ENCODE measurements at places on chromosomes 3 and 15. TPM values are rescaled to one million over a fixed set of nuclear protein-coding genes. Genes with fewer than 3 reads are reported as not detected.

DNA sequence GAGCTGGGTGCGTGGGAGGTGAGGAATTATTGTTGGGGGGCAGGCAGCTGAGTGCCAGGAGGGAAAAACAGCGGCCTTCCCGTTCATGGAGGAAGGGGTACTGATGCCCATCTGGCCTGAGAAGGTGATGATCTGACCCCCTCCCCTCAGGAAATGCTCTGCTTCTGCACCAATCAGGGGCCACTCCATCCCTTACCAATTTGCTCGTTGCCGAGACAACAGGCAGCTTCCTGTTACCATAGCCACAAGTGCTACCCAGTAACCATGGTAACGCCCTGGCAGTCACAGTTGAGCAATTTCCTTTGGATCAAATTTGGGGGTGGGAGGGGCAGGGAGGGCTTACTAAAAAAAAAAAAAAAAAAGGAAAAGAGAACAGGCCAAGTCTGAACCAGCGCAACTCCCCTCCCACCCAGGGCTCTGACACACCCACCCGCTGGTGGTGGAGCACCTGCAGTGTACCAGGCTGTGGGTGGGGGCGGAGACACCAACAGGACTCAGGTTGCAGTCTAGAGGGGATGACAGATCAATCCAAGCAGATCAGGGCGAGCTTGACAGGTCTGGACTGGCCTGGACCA lies 13.7 kb downstream of the CELF6 start:
- H3K27ac ChIP-seq, result no peak overlapping the region
- no peak overlapping the region for H3K4me3 ChIP-seq
- DNase-seq, result peak; percentile 20
- peaks cover 14% of the 10 kb centered on the region for H3K4me1 ChIP-seq
- no peaks in the 10 kb centered on the region for H3K36me3 ChIP-seq

DNA sequence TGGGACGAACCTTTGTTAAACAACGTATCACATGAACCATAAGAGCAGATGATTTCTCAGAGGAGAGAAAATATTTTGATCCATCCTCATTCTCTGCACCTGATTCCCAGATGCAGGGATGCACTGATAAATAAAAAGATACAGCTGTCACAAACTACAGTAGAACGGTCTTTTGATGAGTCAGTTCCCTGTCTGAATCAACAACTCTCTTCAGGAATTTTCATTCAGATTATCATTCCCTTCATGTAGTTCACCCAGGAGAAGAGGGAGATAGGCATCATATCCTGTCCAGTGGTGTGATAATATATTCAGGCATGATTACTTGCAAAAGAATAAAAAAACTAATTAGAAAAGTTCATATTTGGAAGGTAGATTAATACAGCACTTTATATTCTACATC lies 521.5 kb downstream of the PYDC2 start:
- no peak for DNase-seq
- H3K27ac ChIP-seq, result no peak overlapping the region
- H3K4me3 ChIP-seq, result no peak overlapping the region
- peaks cover 4% of the 10 kb centered on the region for H3K36me3 ChIP-seq

GRCh38 chr3:41436983-41437382 lies 237.7 kb downstream of the CTNNB1 start:
- peaks cover 7% of the 10 kb centered on the region for H3K4me1 ChIP-seq
- no peak for DNase-seq
- H3K27me3 ChIP-seq, result 0 out of 2 replicates have a peak, but pooled peaks cover 2% of the 10 kb centered on the region

DNA sequence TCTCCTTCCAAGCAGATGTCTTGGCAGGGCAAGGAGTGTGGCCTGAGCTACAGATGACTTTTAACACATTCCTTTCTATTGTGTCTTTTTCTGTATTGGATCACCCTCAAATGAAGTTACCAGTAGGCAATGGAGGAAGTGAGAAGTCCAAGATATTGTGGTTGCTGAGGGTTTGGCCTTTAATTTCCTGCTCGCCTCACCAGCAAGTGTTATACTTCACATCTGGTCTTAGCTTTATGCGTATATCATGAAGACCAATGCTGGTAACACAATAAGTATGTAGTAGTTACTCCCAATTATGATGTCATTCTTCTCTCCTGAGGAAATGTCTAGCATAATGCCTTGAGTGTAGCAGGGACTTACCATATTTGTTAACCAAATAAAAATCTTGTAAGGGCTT lies 179.9 kb downstream of the ZIC1 start:
- DNase-seq, result no peak
- H3K27me3 ChIP-seq, result no peaks in the 10 kb centered on the region
- H3K4me1 ChIP-seq, result no peaks in the 10 kb centered on the region

GRCh38 chr3:104941785-104942184 lies 424.9 kb upstream of the ALCAM start:
- no peak for DNase-seq
- no peak overlapping the region for H3K4me3 ChIP-seq
- H3K27me3 ChIP-seq, result no peaks in the 10 kb centered on the region
- H3K36me3 ChIP-seq, result peaks cover 5% of the 10 kb centered on the region
- H3K4me1 ChIP-seq, result peaks cover 37% of the 10 kb centered on the region

- no peak for DNase-seq
- H3K36me3 ChIP-seq, result no peaks in the 10 kb centered on the region
- H3K4me3 ChIP-seq, result no peak overlapping the region
- peaks cover 17% of the 10 kb centered on the region for H3K4me1 ChIP-seq
Measured at GRCh38 chr3:107521469-107522059, 1.2 kb upstream of the BBX start.

- DNase-seq, result no peak
- H3K27me3 ChIP-seq, result no peaks in the 10 kb centered on the region
- no peak overlapping the region for H3K27ac ChIP-seq
Measured at GRCh38 chr3:149599236-149599635, 58.6 kb downstream of the WWTR1 start.

DNA sequence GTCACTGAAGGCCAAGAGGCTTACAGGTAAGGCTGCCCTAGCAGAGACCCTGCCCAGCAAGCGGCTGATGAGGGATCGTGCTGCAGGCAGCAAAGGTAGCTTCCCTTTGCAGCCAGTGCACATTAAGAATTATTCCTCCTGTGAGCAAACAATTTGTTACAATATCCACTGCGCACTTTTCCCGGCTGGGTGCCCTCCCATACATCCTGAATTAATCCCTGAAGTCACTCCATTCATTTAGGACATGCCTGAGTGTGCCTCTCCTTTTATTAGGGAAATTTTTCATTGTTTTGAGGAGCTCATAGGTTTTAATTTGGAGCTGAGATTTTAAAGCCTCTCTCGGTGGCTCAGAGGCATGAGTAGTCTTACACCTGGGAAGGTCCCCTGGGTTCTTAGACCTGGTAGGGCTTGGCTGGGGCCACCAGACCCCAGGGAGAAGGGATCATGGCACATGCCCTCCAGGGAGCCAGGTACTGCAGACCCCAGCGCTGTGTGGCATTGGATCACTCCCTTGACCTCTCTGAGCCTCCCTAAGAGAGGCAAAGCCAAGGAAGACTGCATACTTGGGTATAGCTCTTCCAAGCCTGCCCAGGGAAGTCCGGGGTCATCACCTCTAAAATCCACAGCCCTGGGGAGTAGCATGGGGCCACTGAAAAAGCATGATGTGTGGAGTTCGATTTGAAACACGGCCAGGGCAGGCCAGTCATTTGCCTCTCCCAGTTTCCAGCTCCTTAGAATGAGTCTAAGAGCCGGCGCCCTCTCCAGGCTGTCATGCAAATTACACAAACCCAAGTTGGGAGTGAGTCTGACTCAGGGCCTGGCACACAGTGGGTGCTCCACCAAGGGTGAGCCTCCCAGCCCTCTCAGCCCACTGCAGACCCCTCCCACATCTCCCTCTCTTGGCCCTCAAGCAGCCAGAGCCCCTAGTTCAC lies 151.9 kb upstream of the LINGO1 start:
- peak; percentile 2 for DNase-seq
- peaks cover 29% of the 10 kb centered on the region for H3K27me3 ChIP-seq
- H3K27ac ChIP-seq, result no peak overlapping the region
- H3K36me3 ChIP-seq, result no peaks in the 10 kb centered on the region
- no peaks in the 10 kb centered on the region for H3K4me1 ChIP-seq

GRCh38 chr15:101194546-101195125 lies 57.2 kb downstream of the CHSY1 start:
- no peaks in the 10 kb centered on the region for H3K27me3 ChIP-seq
- DNase-seq, result no peak
- H3K4me1 ChIP-seq, result peaks cover 78% of the 10 kb centered on the region
- H3K4me3 ChIP-seq, result peak overlapping the region; percentile 68
- H3K27ac ChIP-seq, result peak overlapping the region; percentile 96

- peak; percentile 46 for DNase-seq
- H3K36me3 ChIP-seq, result no peaks in the 10 kb centered on the region
- H3K4me1 ChIP-seq, result peaks cover 8% of the 10 kb centered on the region
- H3K27ac ChIP-seq, result no peak overlapping the region
- H3K4me3 ChIP-seq, result no peak overlapping the region
Measured at GRCh38 chr15:23642413-23643044, 5.1 kb downstream of the MAGEL2 start.

DNA sequence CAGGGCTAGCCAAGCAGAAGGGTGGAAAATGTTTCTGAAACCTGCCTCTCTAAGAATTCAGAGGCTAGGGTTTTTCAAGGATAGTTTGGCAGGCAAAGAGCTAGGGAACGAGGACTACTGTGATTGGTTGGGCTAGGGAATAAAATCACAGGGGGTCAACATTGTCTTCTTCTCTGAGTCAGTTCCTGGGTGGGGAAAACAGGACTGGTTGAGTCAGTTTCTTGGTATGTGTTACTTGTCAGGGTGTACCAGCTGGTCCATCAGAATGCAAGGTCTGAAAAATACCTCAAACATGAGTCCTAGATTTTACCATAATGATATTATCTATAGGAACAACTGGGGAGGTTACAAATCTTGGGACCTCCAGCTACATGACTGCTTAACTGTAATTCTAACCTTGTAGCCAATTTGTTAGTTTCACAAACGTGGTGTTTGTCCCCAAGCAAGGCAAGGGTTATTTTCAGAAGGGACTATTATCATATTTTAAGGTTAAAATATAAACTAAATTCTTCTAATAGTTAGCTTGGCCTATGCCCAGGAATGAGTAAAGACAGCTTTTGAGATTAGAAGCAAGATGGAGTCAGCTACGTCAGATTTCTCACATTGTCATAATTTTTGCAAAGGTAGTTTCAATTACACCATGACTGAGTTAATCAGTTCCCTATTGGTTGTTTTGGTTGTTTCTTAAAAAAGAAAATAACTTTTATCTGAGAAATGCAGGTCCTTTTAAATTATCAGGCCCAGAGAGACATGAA lies 231.5 kb downstream of the ALCAM start:
- peak; percentile 94 for DNase-seq
- peaks cover 1% of the 10 kb centered on the region for H3K27me3 ChIP-seq
- H3K4me3 ChIP-seq, result peak overlapping the region; percentile 39
- peak overlapping the region; percentile 83 for H3K27ac ChIP-seq
- H3K4me1 ChIP-seq, result peaks cover 73% of the 10 kb centered on the region
- H3K36me3 ChIP-seq, result peaks cover 29% of the 10 kb centered on the region

- peak; percentile 33 for DNase-seq
- H3K36me3 ChIP-seq, result no peaks in the 10 kb centered on the region
- H3K27me3 ChIP-seq, result no peaks in the 10 kb centered on the region
- H3K4me3 ChIP-seq, result peak overlapping the region; percentile 63
Measured at GRCh38 chr3:151228666-151229040, 25.6 kb upstream of the GPR171 start.

DNA sequence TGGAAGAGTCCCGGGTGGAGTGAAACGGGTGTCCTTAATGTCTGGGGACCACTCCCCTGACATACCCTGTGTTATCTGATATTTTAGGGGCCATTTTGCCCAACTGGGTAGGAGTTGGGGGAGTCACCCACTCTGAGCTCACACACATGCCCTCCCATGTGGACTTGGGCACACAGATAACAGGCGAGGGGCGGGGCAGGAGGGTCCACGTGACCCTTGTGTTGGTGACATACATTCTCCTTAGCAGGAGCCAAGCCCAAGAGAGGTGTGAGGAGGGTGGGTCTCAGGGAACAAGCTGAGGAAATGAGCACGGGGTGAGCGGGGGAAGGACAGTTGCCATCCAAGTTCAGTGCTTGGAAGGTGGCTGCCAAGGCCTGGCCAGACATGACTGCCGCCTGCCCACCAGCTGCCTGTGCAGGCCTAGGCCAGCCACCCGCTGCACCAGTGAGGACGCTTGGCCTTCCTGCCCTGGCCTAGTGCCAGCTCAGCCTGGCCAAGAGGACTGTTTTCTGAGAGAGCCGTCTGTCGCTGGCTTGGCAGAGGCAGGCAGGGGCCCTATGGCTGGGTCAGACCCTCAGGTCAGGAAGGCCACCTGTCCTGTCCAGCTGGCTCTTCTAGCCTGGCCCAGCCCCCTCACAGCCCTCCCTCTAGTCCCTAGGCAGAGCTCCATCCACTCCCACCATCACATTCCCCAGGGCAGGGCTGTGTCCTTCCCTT lies 31.3 kb upstream of the TMEM115 start:
- peaks cover 41% of the 10 kb centered on the region for H3K27me3 ChIP-seq
- H3K27ac ChIP-seq, result no peak overlapping the region
- DNase-seq, result no peak
- no peaks in the 10 kb centered on the region for H3K4me1 ChIP-seq

GRCh38 chr3:19107719-19108118 lies 40.6 kb upstream of the KCNH8 start:
- no peaks in the 10 kb centered on the region for H3K4me1 ChIP-seq
- no peaks in the 10 kb centered on the region for H3K27me3 ChIP-seq
- DNase-seq, result no peak
- no peak overlapping the region for H3K27ac ChIP-seq
- H3K4me3 ChIP-seq, result no peak overlapping the region

DNA sequence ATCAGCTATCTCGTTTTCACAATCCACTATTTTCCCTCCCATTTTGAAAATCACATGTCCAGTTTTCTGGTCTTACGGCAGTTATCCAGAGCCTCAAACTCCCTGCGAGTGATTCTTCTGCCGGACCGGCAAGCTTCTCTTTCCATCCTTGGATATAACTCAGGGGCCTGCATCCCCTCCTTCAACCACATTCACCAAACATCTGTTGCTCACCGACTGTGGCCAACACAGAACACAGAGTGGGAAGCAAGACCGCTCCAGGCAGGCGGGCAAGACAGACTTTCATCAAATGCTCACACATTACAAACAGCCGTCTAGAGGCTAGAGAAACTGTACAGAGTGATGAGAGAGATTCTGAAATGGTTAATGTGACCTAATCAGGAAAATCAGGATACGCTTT lies 7.6 kb upstream of the SLC12A8 start:
- no peaks in the 10 kb centered on the region for H3K27me3 ChIP-seq
- H3K36me3 ChIP-seq, result no peaks in the 10 kb centered on the region
- no peak for DNase-seq
- no peak overlapping the region for H3K27ac ChIP-seq

- H3K4me1 ChIP-seq, result peaks cover 55% of the 10 kb centered on the region
- DNase-seq, result peak; percentile 58
Measured at GRCh38 chr3:51671734-51672475, 853 bp downstream of the TEX264 start.

- no peak for DNase-seq
- H3K4me1 ChIP-seq, result peaks cover 28% of the 10 kb centered on the region
Measured at GRCh38 chr3:69052472-69052898, 352 bp upstream of the TMF1 start.

The MYO5C gene
- 0.09 TPM for total RNA-seq

The RASL12 gene
- not detected for total RNA-seq

The TMC3 gene
- total RNA-seq, result not detected

The CIDEC gene
- not detected for total RNA-seq

The NUP210 gene
- total RNA-seq, result 3.4 TPM

The COL7A1 gene
- total RNA-seq, result 85.0 TPM

The ZPLD1 gene
- 0.11 TPM for total RNA-seq

The SLC2A2 gene
- total RNA-seq, result not detected

The CPLX3 gene
- not detected for total RNA-seq

The PLXND1 gene
- 106 TPM for total RNA-seq

The MGA gene
- 15.0 TPM for total RNA-seq

The FETUB gene
- not detected for total RNA-seq
